ENCODE measurements at places on chromosomes 2 and 18.

DNA sequence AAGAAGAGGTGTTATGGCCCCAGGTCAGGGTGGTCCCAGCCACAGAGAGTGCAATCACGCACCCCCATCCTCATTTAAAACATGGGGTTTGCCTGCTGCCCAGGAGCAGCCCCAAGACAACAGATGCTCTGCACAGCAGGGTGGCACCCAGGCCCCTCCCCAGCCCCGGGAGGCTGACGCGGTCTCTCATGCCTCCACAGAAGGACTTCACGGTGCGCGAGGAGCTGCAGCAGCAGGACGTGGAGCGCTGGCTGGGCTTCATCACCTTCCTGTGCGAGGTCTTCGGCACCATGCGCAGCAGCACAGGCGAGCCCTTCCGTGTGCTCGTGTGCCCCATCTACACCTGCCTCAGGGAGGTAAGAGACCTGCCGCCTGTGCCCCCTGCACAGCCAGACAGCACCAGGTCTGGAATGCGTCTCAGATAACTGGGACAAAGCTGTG lies 133.7 kb downstream of the SMAD7 start:
- ATAC-seq = no peak

DNA sequence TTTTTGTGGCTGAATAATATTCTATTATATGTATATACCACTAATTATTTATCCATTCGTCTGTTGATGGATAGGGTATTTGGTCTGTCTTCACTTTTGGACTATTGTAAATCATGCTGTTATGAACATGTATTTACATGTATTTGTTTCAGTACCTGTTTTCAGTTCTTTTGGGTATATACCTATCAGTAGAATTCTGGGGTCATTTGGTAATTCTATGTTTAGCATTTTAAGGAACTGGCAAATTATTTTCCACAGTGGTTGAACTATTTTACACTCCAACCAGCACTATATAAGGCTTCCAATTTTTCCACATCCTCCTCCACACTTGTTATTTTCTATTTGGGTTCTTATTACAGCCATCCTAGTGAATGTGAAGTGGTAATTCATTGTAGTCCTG lies 12.4 kb upstream of the TANK start:
- no peak for ATAC-seq

GRCh38 chr2:11180653-11181052 lies 25.4 kb downstream of the SLC66A3 start:
- no peak for ATAC-seq

DNA sequence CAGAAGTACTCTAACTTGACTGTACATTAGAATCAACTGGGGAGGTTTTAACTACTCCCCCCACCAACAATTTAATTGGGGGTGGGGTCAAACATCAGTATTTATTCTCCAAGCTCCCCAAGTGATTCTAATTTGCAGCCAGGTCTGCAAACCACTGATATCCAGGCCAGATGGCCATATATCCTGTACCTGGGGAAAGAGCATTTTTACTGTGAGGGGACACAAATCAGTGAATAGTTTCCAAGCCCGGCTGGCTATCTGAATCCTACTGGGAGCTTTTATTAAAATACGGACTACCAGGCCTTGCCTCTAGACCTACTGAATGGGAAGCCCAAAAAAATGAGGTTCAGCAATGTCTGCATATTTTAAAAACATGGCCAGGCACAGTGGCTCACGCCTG lies 88.5 kb downstream of the TCF4 start:
- ATAC-seq = no peak

- ATAC-seq = no peak
Observed at GRCh38 chr2:239929504-239929903, 95.6 kb downstream of the NDUFA10 start.

GRCh38 chr2:7931808-7932207 lies 750.0 kb upstream of the ID2 start:
- no peak for ATAC-seq

- ATAC-seq = peak; percentile 93
Observed at GRCh38 chr2:189798312-189799029, 14.2 kb downstream of the PMS1 start.

- ATAC-seq = no peak
Observed at GRCh38 chr2:6909431-6910385, 7.5 kb upstream of the RNF144A start.

- ATAC-seq = no peak
Observed at GRCh38 chr2:31365834-31366505, 48.6 kb downstream of the XDH start.

GRCh38 chr2:55101466-55101865 lies 51.2 kb upstream of the RTN4 start:
- no peak for ATAC-seq

DNA sequence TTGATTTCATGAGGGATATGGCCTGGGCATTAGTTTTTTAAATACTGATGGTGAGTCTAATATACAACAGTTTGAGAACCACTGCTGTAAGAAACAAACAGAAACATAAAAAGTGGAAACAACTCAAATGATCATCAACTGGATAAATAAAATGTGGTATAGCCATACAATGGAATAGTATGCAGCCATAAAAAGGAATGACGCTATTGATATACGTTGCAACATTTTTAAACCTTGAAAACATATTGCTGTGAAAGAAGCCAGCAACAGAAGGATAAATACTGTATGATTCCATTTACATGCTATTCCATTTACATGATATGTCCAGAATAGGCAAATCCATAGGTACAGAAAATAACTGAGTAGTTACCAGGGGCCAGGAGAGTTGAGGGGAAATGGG lies 6.5 kb downstream of the NFE2L2 start:
- ATAC-seq = no peak

- no peak for ATAC-seq
Observed at GRCh38 chr2:69041214-69041613, 28.2 kb downstream of the ANTXR1 start.

GRCh38 chr18:74874351-74874750 lies 276.7 kb downstream of the ZNF407 start:
- ATAC-seq = no peak

DNA sequence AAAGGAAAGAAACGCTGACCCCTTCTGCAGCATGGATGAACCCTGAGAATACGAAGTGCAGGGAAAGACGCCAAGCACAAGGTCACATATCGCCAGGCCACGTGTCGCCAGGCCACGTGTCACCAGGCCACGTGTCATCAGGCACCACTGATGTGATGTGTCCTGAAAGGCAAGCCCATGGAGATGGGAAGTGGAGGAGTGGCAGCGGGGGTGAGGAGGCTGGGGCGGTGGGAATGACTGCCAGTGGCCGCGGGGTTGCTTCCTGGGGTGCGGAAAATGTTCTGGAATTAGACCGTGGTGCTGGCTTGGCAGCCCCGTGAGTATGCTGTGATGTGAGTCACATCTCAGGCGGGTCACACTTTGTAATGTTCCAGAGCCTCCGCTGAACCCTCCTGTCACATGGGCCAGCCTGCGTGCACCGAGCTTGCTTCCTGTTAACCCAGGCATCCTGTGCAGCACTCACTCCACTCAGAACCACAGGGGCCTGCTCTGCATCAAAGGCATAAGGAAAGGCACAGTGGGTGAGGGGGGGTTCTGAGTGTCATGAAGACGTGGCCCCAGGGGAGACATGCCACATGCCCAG lies 39.0 kb downstream of the SLC66A2 start:
- ATAC-seq = no peak

GRCh38 chr2:215949991-215950404 lies 63.4 kb downstream of the MREG start:
- peak; percentile 85 for ATAC-seq

- ATAC-seq = no peak
Observed at GRCh38 chr2:163767097-163767496, 31.3 kb upstream of the FIGN start.

- ATAC-seq = no peak
Observed at GRCh38 chr18:55713707-55714106, 125.7 kb upstream of the TCF4 start.

DNA sequence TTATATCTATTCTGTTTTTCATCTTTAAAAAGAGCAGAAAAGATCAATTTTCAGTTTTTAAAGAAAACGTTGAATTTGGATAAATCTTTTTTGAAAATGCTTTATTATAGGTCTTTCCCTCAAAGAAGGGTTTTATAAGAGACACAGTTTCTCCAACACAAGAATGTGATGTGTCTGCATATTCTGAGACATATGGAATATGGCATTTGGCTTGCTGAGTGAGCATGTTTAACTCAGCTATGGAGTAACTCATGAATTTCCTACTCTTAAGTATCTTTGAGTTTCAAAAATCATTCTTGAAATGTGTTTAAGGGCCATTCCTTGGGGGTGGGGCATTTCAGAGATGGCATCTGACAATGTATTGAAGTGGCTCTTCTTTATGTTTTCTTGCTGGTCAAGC lies 191.5 kb downstream of the CCDC85A start:
- no peak for ATAC-seq

DNA sequence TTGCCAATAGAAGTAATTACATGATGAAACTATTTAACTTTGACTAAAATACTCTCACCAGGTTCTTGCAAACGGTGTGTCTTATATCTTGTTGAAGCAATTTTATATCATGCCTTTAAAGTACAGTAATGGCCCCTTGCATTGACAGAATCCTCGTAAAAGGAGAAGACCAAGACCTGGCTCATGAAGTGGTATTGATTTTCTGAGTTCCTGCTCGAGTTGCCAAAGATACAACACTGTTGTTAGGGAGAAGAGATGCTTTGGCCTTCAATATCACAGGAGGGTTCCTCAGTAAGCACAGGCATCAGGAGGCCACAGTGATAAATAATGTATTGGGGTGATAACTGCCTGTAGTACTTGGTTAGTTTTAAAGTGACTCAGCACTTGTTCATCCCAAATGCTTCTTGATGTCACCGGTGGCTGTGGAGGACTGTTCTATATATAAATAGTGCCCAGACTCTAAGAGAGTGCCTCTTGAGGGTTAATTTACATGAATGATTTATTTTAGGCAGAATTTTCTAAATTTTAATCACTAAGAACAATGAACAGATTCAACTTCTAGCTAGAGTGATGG lies 571.7 kb upstream of the FANCL start:
- ATAC-seq = no peak

- ATAC-seq = no peak
Observed at GRCh38 chr2:96485350-96485749, 19.8 kb downstream of the NEURL3 start.

DNA sequence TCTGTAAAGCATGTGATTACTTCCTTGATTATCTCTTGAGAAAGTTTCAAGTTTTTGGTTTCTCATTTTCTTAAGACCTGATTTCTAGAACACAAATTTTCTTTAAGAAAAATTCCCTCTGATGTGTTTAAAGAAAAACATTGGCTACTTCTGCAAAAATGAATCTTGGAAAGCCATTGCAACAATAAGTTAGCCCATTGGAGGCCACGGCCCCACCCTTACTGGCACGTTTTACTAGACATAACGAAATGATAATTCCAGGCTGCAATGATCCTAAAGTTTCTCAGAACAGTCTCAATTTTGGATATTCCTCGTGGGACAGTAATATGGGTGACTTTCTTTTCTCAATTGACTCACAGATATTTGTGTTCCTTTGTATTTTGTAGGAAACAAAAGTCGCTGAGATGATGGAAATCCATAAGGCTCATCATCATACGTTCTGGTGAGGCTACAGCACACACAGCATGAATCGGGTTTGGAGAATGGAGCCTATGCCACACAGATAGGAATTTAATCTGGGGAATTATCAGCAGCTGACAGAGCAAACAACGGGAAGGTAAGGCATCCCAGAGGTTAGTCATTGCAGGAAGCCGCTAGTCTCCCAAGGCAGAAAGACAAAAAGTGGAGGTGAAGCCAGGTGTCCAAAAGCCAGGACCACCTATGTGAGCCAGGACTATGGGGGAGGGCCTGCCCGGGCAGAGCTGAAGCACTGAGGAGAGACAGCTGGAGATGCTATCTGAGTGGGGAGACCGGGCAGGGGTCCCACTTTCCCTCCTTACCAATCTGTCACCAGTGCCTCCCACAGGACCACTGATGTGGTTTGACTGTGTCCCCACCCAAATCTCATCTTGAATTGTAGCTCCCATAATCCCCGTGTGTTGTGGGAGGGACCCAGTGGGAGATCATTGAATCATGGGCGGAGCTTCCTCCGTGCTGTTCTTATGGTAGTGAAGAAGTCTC lies 35.9 kb downstream of the SOWAHC start:
- no peak for ATAC-seq

- ATAC-seq = no peak
Observed at GRCh38 chr2:165631089-165631488, 161.6 kb downstream of the CSRNP3 start.

DNA sequence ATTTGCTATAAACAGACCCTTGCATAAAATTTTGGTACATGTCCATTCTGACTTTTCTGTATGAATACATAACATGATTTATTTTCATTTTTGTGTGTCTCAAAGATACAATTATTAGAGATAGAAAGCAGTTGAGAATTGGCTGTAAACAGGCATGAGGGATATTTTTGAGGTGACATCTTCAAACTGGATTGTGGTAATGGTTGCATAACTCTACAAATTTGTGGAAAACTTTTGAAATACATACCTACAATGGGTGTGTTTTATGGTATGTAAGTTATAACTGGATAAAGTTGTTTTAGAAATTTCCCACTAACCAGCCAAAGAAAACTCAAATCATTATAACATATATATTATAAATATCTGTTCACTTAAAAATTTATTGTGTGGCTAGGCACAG lies 39.6 kb downstream of the GREB1L start:
- ATAC-seq = no peak

DNA sequence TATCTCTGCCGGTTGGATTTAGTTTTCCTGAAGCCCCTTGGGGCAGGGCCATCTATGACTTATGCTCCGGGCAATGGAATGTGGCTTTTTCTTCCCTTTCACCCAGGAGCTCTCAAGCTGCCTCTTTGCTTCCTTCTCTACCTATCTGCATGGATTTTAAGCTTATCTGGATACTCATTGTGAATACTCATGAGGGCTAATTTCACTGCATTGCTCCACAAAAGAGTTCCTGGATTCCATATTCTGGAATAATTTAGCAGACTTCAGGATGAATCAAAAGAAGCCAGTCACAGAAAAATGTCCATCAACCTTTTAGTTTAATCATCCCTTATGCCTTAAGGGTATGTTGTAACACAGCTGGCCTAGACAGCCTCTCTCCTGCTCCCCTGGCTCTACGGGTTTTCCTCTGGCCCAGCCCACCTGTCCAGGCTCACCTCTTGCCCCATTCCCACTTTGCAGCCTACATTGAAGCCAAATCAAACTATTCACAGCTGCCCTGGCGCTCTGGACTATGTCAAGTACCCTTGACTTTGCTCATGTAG lies 122.8 kb upstream of the RMDN2 start:
- ATAC-seq = peak; percentile 13
